H9 (cell line): ENCODE measurements at places on chromosomes 6 and 20. TPM values are rescaled to one million over a fixed set of nuclear protein-coding genes. Genes with fewer than 3 reads are reported as not detected.

The PSORS1C2 gene
- 0.31 and 0.33 TPM in 2 replicates for total RNA-seq

The PSMF1 gene
- 90.8 and 93.9 TPM in 2 replicates for total RNA-seq

The GATA5 gene
- 0.24 and 0.39 TPM in 2 replicates for total RNA-seq

The SNX3 gene
- total RNA-seq, result 76.7 and 80.7 TPM in 2 replicates

The CDH22 gene
- total RNA-seq, result 0.20 TPM in 1 of 2 replicates, not detected in the other

DNA sequence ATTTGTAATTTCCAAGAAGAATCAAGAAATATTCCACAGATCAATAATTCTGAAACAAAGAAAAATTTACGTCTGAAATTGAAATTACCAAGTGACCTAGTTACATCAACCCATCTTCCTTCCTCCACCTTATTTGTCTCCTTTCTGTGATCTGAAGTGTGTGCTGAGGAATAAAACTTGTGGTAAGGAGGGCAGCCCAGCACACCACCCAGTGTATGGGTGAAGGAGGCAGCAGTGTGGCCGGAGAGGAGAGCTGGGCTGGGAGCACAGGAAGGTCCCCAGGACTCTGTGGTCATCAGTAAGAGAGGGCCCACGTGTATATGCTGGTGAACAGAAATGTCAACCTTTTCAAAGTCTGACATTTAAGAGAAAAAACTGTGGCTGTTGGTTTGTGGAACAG, 11.3 kb upstream of the CCR6 start:
- H3K27me3 ChIP-seq, result no peaks in the 10 kb centered on the region
- no peaks in the 10 kb centered on the region for H3K36me3 ChIP-seq
- H3K4me1 ChIP-seq, result no peaks in the 10 kb centered on the region
- H3K4me3 ChIP-seq, result no peak overlapping the region
- no peak for DNase-seq

GRCh38 chr20:51955756-51956155, 153.4 kb upstream of the SALL4 start:
- DNase-seq, result no peak
- H3K36me3 ChIP-seq, result peaks cover 4% of the 10 kb centered on the region
- no peak overlapping the region for H3K27ac ChIP-seq
- peaks cover 15% of the 10 kb centered on the region for H3K4me1 ChIP-seq
- no peak overlapping the region for H3K4me3 ChIP-seq

GRCh38 chr20:54197621-54198604, 10.0 kb upstream of the PFDN4 start:
- no peaks in the 10 kb centered on the region for H3K27me3 ChIP-seq
- H3K27ac ChIP-seq, result no peak overlapping the region
- no peaks in the 10 kb centered on the region for H3K4me1 ChIP-seq
- DNase-seq, result no peak

DNA sequence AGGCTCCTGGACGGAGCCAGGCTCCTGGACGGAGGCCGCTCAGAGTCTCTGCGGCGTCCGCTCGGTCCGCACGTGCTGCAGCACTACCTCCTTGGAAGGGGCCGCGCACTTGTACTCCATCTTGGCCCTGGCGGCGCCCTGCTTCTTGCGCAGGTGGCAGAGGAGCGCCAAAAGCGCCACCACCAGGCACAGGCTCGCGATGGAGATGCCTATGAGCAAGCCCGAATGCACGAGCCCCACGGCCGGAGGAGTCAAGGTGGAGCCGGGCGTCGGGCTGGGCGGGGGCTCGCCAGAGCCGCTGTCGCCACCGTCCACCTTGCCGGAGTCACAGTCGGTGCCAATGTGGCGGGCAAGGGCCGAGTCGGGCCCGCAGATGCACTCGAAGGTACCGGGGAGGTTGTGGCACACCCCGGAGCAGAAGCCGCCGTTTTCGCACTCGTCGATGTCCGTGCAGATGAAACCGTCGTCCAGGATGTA, 1.7 kb downstream of the THBD start:
- H3K4me3 ChIP-seq, result no peak overlapping the region
- H3K36me3 ChIP-seq, result peaks cover 1% of the 10 kb centered on the region; the same call in 1 of the 3 replicates
- H3K27me3 ChIP-seq, result peaks cover 26% of the 10 kb centered on the region; the same call in 1 of the 2 replicates
- H3K27ac ChIP-seq, result no peak overlapping the region

- H3K4me3 ChIP-seq, result no peak overlapping the region
- DNase-seq, result no peak
- H3K27me3 ChIP-seq, result no peaks in the 10 kb centered on the region
- no peaks in the 10 kb centered on the region for H3K36me3 ChIP-seq
- no peaks in the 10 kb centered on the region for H3K4me1 ChIP-seq
- no peak overlapping the region for H3K27ac ChIP-seq
Observed at GRCh38 chr6:5361396-5361795, 100.1 kb downstream of the FARS2 start.

DNA sequence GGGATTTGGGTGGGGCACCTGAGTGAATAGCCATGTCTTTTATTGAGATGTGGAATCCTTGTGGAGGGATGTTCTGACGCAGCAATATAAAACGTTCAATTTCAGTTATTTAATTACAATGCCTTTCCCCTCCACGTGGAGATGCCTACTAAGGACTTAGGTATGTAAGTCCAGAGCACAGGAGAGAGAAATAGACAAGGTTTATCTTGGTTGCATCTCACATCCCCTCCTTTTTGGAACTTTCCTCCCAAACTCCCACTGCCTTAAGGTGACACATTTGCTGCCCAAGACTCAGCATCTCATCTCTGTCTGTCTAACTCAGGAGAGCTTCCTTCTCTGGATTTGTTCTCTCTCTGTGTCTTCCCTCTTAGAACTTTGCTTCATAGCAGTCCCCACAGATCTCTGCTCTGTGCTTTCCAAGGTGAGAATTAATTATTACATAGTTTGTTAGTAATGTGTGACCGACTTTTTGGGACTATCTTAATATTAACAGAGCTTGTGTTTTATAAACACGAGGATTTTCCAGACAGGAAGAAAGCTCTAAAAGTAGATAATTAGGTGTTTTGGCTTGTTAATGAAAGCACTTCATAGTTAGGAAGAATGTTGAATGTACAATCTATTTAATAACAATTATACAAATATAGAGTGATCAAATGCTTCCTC, 52.6 kb downstream of the COL19A1 start:
- H3K27ac ChIP-seq, result no peak overlapping the region
- DNase-seq, result no peak
- no peaks in the 10 kb centered on the region for H3K4me1 ChIP-seq
- H3K36me3 ChIP-seq, result no peaks in the 10 kb centered on the region

DNA sequence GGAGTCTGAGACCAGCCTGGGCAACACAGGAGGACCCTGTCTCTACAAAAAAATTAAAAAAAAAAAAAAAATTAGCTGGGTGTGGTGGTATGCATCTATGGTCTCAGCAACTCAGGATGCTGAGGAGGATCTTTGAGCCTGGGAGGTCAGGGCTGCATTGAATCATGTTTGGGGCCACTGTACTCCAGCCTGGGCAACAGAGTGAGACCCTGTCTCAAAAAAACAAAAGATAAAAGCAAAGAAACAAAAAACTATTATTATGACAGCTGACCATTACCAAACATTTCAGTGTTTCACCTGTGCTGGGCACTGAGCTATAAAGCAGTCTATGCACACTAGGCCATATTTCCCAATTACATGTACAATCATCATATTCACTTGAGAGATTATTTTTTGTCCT, 35.7 kb downstream of the COX4I2 start:
- H3K27ac ChIP-seq, result no peak overlapping the region
- H3K4me3 ChIP-seq, result no peak overlapping the region
- H3K27me3 ChIP-seq, result no peaks in the 10 kb centered on the region

- H3K36me3 ChIP-seq, result no peaks in the 10 kb centered on the region
- no peak overlapping the region for H3K4me3 ChIP-seq
- no peaks in the 10 kb centered on the region for H3K4me1 ChIP-seq
- no peak overlapping the region for H3K27ac ChIP-seq
- H3K27me3 ChIP-seq, result no peaks in the 10 kb centered on the region
Observed at GRCh38 chr6:16657768-16658167, 103.5 kb downstream of the ATXN1 start.

DNA sequence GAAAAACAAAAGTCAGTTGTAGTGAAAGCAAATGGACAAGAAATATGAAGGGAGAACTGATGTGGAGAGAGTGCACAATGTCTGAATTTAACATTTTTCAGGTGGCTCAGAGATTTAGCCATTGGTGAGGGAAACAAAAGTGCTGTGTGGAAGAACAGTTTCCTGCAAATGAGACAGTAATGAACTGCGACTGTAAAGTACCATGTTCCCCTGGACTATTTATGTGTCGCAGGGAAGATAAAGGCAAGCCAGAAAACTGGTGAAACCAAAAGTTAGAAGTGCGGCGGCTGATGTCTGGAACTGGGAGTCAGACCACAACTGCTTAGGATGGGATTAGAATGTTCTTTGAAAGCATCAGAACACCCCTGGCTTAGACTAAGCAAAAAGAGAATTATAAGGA, 905.1 kb upstream of the MAN1A1 start:
- no peaks in the 10 kb centered on the region for H3K4me1 ChIP-seq
- H3K4me3 ChIP-seq, result no peak overlapping the region
- H3K27ac ChIP-seq, result no peak overlapping the region

DNA sequence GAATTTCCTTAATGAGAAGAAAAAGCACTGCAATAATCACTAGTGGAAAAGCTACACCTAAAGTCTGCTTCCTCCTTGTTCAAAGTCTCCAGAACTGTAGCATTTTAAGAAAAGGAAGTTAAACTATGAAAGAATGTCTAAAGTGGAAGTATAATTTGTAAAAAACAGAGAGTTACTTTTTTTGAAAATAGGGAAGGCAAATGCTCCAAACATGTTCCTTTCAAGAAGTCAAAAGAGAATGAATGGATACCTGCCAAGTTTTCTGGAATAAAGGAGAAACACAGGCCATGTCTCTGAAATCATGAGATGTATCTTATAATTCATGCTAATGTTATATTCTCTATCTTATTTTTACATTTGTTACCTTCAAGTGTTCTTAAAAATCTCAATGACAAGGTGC, 60.7 kb upstream of the ADGRG6 start:
- no peak overlapping the region for H3K4me3 ChIP-seq
- peaks cover 3% of the 10 kb centered on the region; the same call in 1 of the 2 replicates for H3K4me1 ChIP-seq
- no peak overlapping the region for H3K27ac ChIP-seq

DNA sequence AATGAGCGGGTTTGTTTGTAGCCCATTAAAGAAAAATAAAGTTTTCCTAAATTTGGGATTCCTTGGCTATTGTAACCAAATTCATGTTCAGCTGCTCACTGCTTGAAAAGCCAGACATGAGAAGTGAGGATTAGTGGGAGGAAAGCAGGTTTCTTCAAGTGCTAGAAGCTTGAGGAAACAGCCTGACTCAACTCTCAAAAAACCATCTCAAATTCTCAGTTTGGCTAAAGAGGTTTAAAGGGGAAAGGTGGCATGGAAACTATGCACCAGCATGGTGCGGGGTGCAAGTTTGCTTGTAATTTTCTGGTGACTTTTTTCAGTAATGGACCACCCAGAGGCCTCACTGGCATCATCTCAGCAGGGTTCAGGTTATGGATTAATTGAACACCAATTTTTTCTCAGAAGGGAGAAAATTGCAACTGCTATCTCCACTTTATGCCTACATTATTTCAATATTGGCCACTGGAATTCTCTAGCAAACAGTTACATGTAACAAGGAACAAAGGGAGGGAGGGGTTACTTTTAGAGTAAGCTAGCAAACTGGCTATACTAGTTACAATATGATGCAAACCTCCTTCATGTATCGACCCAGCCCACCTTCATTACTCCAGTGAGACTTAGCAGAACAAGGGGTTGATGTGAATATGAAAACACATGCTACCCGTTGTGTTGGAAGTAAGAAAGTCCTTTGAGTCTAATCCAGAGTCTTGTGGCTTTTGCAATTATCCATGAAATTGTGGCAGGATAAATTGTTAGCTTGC, 85.0 kb upstream of the IFNGR1 start:
- no peaks in the 10 kb centered on the region for H3K4me1 ChIP-seq
- H3K27me3 ChIP-seq, result no peaks in the 10 kb centered on the region
- H3K36me3 ChIP-seq, result no peaks in the 10 kb centered on the region

- H3K4me1 ChIP-seq, result no peaks in the 10 kb centered on the region
- H3K4me3 ChIP-seq, result no peak overlapping the region
- no peaks in the 10 kb centered on the region for H3K27me3 ChIP-seq
- H3K36me3 ChIP-seq, result peaks cover 7% of the 10 kb centered on the region
- DNase-seq, result no peak
- no peak overlapping the region for H3K27ac ChIP-seq
Observed at GRCh38 chr20:16260911-16261310, 312.3 kb downstream of the KIF16B start.
